Fibroblast of villous mesenchyme (primary cell): ENCODE measurements at places on chromosomes 16 and 17. TPM values are rescaled to one million over a fixed set of nuclear protein-coding genes. Genes with fewer than 3 reads are reported as not detected.

The KRT12 gene
- total RNA-seq: not detected in 2 replicates

The RNF112 gene
- 0.64 and 0.86 TPM in 2 replicates for total RNA-seq

The KRT31 gene
- total RNA-seq: not detected in 2 replicates

The SOST gene
- total RNA-seq: not detected in 2 replicates

The TMEM235 gene
- not detected in 2 replicates for total RNA-seq

The TBC1D3K gene
- not detected in 2 replicates for total RNA-seq

The AMDHD2 gene
- 31.1 and 45.7 TPM in 2 replicates for total RNA-seq

The XAF1 gene
- 45.8 and 58.3 TPM in 2 replicates for total RNA-seq
